ENCODE measurements at places on chromosomes 4 and X.

GRCh38 chr4:30536231-30536630 is 183.9 kb upstream of the PCDH7 start:
- DNase-seq, result no peak

DNA sequence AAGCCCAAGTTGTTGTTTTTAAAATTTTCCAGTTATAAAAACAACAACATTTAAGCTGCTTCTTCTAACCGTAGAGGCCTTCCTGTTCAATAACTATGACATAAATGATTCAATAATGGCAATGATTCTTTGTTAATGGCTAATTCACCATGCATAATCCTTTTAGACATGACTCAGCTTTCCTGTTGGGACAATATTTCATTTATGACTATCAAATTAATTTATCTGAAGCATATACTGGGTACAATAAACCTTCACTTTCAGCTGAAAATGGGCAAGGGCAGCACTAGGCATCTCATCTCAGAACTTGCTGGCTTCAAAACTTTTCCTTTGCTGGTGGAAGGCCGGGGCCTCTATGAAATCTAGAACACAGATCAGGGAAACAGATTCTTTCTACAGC is 38.9 kb downstream of the TBC1D9 start:
- no peak for DNase-seq

GRCh38 chr4:40254608-40255392 is 58.0 kb downstream of the RHOH start:
- peak; percentile 35 for DNase-seq

- DNase-seq, result no peak
These were observed 206.6 kb downstream of the ARHGAP10 start for GRCh38 chr4:147938496-147938895.

DNA sequence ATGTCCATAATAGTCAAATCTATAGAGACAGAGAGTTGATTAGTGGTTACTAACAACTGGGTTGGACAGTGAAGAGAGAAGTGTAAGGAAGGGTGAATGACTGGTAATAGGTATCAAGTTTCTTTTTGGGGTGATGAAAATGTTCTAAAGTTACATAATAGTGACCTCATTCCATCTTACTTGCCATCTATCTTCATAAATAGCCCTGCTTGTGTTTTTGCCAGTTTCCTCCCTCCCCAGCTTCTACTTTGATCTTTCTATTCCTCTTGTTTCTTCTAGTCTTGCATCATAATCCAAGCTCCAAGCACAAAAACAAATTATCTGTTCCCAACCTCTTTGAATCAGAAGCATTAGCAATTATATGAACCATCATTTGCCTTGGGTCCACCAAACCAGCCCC is 40.2 kb upstream of the TET2 start:
- no peak for DNase-seq

- no peak for DNase-seq
These were observed 162.5 kb downstream of the ATP10D start for GRCh38 chr4:47647544-47647943.

- peak; percentile 94 for DNase-seq
These were observed 37.9 kb downstream of the RELL1 start for GRCh38 chr4:37648084-37648817.

GRCh38 chr4:37675587-37676290 is 10.4 kb downstream of the RELL1 start:
- DNase-seq, result peak; percentile 86

DNA sequence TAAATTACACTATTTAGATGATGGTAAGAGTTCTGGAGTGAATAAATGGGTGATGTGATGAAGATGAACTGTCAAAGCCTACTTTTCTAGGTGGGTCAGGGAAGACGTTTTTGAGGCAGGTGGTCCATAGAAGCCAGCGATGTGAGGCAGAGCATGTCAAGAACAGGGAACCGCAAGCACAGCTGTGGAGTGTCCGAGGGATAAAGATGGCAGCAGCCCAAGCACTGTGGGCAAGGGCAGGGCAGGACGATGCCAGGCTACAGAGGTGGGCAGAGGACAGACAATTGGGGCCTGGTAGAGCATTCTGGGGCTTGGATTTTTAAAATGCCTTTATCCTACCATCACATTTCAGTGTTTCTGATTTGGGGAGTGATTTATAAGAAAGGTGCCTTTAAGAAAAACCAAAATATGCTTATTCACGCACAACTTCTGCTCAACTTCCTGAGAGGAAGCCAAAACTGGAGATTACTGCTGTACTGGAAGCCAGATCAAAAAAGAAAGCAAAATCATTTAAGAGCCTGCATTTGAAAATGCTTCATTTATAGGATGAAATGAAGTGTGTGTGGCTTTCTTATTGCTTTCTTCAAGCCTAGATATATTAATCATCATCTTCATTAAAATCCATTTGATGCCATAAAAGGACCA is 119.0 kb upstream of the WDR17 start:
- no peak for DNase-seq

DNA sequence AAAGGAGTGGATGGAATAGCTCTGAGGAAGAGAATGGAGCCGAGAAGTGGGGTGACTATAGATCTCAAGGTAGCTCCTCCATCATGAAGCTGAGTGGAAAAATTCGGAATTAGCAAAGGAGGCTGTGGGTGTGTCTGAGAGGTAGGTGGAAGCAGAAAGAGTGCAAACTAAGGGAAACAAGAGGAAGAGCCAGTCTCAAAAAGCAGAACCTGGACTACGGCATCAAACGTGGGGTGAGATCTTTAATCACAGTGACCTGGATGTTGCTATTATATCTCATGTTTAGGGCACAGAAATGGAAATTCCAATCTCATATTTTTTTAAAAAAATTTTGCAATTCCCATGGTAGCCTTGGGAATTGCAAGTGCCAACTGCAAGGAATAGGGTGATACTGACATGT is 162.5 kb upstream of the RASGEF1B start:
- DNase-seq, result no peak

DNA sequence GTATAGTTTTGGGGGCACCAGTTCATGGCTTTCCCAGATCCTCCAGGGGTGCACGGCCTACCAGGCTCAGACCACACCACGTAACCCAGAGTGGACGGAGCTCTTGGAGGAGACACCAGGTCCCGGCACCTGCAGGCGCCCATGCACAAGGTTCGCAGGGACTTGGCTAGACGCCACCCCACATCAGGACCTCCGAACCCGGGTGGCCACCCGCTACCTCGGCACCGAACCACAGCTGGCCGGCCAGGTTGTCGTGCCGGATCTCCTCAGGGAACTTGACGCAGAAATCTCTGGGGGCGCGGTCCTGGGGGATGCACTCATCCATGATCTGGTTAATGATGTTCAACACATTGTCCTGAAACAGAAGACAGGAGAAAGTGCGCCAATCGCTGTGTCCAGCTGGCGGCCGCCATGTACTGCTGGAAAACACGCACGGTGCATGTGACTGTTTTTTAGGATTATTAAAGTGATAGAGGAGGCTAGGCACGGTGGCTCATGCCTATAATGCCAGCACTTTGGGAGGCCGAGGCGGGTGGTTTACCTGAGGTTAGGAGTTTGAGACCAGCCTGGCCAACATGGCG is 77.1 kb downstream of the ZFYVE28 start:
- no peak for DNase-seq

GRCh38 chr4:571838-572572 is 4.1 kb downstream of the TMEM271 start:
- no peak for DNase-seq

- DNase-seq, result no peak
These were observed 17.8 kb downstream of the CAMK2D start for GRCh38 chr4:113743690-113744089.

- DNase-seq, result no peak
These were observed 11.4 kb downstream of the ASIC5 start for GRCh38 chr4:155854582-155855226.

DNA sequence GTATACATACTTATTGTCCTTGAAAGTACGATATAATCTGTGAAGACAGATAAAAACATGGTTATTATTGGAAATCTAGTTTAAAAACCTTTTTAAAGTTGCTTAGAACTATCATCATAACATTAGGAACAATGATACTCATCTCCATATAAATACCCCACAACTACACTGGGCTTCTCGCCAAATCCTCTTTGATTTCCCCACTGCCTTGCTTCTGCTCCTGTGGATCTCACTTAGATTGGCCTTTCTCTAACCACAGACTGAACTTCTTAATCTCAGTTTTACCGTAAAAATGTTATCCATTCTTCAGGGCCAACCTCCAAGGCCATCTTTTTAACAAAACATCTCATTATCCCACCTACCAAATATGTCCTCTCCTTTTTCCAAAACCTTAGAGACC is 77.6 kb downstream of the PRKG2 start:
- DNase-seq, result no peak

DNA sequence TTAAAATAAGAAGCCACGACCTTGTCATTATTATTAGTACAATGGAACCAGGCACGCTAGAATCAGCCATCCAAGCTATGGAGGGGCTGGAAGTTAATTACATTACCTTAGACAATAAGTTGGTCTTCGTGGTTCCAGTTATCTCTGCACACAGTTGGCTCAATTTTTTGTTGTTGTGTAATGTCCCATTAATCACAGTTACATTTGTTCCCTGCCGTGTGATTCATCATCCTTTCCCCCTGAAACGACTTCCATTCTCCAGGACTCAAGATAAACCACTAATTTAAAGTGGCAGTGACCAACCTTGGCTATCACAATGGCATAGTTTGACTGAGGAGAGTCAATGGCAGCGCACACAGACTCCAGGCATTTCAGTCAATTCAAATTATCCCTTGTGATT is 905.0 kb downstream of the RAB28 start:
- DNase-seq, result no peak

- no peak for DNase-seq
These were observed 62.4 kb downstream of the SYNPO2 start for GRCh38 chr4:118950929-118951570.

DNA sequence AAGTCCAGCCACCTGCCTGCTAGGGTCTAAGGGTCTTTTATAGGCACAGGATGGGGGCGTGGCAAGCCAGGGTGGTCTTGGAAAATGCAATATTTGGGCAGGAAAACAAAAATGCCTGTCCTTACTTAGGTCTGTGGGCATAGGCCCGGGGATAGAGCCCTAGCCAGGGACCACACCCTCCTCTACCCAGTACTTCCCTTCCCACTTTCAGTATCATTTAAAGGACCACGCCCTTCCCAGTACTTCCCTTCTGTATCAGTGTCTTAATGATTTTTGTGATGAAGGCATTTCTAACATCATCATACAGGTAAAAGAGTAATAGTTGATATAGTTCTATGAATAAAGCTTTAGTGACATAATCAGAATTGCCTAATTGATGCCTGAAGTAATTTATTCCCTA is 11.4 kb downstream of the BANK1 start:
- DNase-seq, result no peak

DNA sequence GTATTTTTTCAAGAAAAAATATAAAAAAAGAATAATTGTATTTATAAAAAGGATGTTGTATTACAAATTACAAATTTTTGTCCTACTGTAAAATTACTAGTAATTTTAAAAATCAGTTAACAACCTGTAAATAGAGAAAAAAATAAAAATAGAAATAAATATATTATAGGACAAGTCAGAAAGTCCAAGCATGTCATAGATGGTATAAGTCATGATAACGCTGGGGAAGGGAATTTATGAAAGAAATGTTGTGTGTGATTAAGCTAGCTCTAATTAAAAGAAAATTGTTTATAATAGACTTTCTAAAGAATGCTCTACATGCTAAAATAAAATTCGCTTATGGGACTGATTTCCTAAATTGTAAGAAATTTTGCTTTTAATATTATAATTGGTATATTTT is 2329.9 kb downstream of the ARAP2 start:
- DNase-seq, result no peak

GRCh38 chr4:162075726-162076125 is 88.1 kb downstream of the FSTL5 start:
- DNase-seq, result no peak

GRCh38 chrX:134642386-134642785 is 15.9 kb downstream of the PLAC1 start:
- DNase-seq, result peak; percentile 56

DNA sequence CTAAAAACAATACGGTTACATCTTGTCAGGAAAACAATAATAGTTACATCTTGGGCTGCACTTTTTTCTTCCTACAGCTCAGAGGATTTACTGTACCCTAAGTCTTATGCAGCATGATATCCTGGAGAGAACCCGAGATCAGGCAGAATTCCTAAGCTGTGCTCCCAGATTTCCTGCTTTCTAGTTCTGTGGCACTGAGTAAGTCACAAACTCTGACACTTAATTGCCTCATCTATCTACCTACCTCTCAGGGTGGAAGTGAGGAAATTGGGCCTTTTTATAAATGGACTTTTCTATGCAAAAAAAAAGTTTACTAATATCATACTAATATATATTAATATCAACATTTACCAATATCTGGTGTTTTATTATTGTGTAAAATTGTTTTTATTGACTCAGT is 438.5 kb downstream of the INPP4B start:
- DNase-seq, result peak; percentile 39

DNA sequence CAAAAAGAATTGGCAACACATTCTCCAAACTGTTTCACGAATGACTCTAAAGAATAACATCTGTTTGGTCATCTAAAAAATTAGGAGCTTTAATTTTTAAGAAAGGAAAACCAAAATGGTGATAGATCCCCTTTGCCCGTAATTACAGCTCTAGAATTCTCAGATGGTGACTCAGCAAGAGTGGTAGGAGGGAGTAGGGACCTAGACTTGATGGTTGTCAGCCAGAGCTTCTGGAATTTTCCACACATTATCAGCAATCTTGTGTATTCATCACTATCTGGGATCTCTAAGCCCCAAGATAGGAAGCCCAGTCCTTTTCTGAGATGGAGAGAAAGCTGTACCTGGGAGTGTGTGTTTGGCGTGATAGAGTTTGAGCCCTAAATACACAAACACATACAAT is 103.9 kb upstream of the RAB40AL start:
- DNase-seq, result no peak

- DNase-seq, result peak; percentile 37
These were observed 134.1 kb downstream of the OR13H1 start for GRCh38 chrX:131677655-131678628.

DNA sequence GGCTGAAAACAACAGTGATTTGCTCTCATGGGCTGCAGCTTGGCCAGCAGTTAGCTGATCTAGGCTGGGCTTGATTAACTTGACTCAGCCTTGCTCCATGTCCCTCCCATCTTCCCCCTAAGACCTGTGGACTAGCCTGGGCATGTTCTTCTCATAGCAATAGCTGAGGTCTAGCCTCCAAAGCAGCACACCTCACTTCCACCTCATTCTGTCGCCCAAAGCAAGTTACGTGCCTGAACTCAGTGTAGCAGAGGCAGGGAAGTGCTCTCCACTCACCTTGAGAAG is 62.2 kb downstream of the EVC start:
- peak; percentile 47 for DNase-seq

DNA sequence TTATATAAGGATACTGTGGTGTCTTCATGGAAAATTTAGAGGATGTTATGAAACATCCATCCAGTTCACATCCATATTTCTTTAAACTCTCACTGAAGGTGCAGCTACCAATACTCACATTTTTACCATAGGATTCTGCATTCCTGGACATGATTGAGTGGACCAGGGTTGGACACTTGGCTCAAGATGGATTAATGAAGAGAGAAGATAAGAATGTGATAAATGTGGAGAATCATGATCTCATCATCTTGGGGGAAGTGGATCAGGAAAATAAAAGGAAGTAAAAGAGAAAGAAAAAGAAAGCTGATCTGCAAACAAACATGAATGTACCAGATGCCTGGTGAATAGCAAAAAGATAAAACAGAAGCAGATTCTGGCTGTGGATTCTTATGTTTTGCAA is 175.4 kb downstream of the NPFFR2 start:
- peak; percentile 87 for DNase-seq
